Mesothelial cell of epicardium (in vitro differentiated cells): ENCODE measurements at places on chromosomes 2 and 18.

GRCh38 chr2:54726940-54727339, 3.5 kb downstream of the EML6 start:
- H3K27me3 ChIP-seq, result peaks cover 67% of the 10 kb centered on the region
- no peak for DNase-seq
- no peaks in the 10 kb centered on the region for H3K36me3 ChIP-seq
- peaks cover 18% of the 10 kb centered on the region for H3K4me1 ChIP-seq

- no peaks in the 10 kb centered on the region for H3K27me3 ChIP-seq
- H3K27ac ChIP-seq, result no peak overlapping the region
- peaks cover 8% of the 10 kb centered on the region for H3K4me1 ChIP-seq
- H3K4me3 ChIP-seq, result no peak overlapping the region
- DNase-seq, result no peak
- peaks cover 9% of the 10 kb centered on the region for H3K36me3 ChIP-seq
Measured at GRCh38 chr2:240472078-240472790, 36.8 kb downstream of the GPC1 start.

DNA sequence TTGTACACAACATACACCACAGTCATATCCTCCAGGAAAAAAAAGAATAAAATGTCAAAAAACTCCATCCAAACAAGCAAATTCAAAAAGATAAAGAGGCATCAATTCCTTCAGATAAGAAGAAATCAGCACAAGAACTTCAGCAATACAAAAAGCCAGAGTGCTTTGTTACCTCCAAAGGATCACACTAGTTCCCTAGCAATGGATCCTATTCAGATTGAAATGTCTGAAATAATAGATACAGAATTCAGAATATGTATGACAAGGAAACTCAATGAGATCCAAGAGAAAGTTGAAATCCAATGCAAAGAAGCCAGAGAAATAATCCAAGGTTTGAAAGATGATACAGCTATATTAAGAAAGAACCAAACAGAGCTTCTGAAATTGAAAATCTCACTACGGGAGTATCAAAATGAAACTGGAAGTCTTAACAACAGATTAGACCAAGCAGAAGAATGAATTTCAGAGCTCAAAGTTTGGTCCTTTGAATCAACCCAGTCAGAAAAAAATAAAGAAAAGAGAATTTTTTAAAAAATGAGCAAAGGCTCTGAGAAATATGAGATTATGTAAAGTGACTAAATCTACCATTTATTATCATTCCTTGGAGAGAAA, 80.6 kb downstream of the TRABD2A start:
- H3K27me3 ChIP-seq, result peaks cover 2% of the 10 kb centered on the region
- DNase-seq, result no peak
- H3K27ac ChIP-seq, result no peak overlapping the region
- H3K4me1 ChIP-seq, result no peaks in the 10 kb centered on the region

- peaks cover 22% of the 10 kb centered on the region for H3K4me1 ChIP-seq
- no peak for DNase-seq
- H3K27ac ChIP-seq, result peak overlapping the region; percentile 38
Measured at GRCh38 chr2:43239981-43240765, 13.8 kb upstream of the ZFP36L2 start.
